ENCODE measurements at places on chromosomes 7 and 10. TPM values are rescaled to one million over a fixed set of nuclear protein-coding genes. Genes with fewer than 3 reads are reported as not detected.

DNA sequence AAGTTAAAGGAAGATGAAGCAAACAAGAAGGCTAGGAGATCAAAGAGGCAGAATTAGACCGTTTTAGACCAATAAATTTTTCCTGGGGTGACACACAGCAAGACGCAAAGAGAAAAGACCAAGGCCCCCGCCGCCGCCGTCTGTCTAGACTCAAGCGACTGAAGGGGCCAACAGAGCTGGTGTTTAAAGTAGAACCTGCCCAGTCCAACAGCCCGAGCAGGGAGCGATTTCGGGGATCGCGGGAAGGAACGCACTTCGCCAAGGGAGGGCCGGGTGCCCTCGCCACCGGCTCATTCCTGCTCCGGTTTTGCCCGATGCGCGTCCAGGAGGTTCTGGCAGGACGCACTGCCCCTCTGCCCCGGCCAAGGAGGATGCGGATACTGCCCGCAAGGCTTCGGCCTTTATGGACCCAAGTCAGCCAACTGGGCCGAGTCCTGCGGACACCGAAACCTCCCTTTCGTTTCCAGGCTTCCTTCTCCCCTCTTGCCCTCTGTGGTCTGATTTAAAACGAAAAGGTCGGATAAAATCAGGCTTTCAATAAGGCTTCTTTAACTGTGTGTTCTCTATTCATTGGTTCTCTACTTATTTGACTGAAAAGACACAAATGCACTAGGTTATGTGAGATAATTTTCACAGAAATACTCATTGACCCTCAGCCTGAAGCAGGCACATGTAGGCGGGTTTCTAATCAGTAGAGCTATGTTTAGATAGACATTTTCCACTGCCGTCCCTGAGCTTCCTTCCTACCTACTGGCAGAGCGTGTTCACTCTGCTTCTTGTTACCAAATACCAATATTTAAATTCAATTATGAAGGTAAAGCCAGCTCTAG is 2.2 kb upstream of the HOXA7 start:
- no peak for DNase-seq
- H3K36me3 ChIP-seq: no peaks in the 10 kb centered on the region
- peaks cover 4% of the 10 kb centered on the region for H3K4me1 ChIP-seq
- peaks cover 4% of the 10 kb centered on the region for H3K27me3 ChIP-seq
- no peak overlapping the region for H3K4me3 ChIP-seq

GRCh38 chr10:24721229-24722106 is 2.2 kb downstream of the ARHGAP21 start:
- DNase-seq: peak; percentile 35
- peaks cover 12% of the 10 kb centered on the region for H3K4me1 ChIP-seq
- H3K27ac ChIP-seq: peak overlapping the region; percentile 78
- H3K4me3 ChIP-seq: peak overlapping the region; percentile 97

DNA sequence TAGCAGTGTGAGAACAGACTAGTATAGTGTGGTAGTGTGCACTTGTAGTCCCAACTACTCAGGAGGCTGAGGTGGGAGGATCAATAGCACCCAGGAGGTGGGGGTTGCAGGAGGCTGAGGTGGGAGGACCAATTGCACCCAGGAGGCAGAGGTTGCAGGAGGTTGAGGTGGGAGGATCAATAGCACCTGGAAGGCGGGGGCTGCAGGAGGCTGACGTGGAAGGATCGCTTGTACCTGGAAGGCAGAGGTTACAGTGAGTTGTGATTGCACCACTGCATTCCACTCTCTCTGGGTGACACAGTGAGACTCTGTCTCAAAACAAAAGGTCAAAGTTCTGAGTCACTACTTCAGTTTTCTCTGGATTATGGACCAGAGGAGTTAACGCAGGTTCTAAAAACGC is 22.6 kb upstream of the DIP2C start:
- no peak overlapping the region for H3K4me3 ChIP-seq
- H3K36me3 ChIP-seq: no peaks in the 10 kb centered on the region
- H3K27ac ChIP-seq: no peak overlapping the region
- H3K4me1 ChIP-seq: no peaks in the 10 kb centered on the region
- H3K27me3 ChIP-seq: peaks cover 7% of the 10 kb centered on the region
- no peak for DNase-seq

DNA sequence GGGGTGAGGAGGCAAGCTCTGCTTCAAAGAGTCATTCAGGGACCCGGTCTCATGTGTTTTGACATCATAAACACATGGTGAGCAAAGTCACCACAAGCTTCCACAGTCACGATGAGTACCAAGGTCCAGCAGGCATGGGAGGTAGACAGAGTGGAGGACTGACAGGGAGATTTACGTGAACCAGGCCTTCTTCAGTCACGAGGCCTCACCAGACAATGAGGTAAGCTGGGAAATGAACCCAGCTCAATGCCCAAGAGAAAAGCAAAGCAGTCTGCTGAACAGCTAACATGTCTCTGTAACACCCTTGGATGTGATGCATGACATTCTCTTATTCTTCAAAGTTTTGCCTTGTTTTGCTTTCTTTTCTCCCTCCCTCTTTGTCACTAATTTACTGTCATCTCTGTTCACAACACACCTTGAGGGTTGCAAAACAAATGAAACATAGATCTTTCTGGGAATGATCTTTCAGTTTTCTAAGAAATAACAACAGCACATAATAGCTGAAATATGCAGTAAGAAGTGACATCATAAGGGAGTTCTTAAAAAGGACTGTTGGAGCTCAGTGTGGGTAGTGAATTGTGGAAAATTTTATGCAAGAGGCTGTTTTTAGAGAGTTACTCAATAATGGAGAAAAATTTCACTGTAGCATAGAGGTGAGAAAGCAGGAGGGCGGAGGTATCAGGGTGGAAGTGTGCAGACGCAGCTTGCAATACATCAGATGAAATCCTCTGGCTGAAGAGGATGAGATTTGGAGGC is 9.0 kb downstream of the PPP1R17 start:
- no peaks in the 10 kb centered on the region for H3K4me1 ChIP-seq
- no peak overlapping the region for H3K4me3 ChIP-seq
- no peak for DNase-seq
- no peaks in the 10 kb centered on the region for H3K27me3 ChIP-seq

- no peak for DNase-seq
- H3K36me3 ChIP-seq: no peaks in the 10 kb centered on the region
- H3K27ac ChIP-seq: no peak overlapping the region
- H3K27me3 ChIP-seq: no peaks in the 10 kb centered on the region
- no peak overlapping the region for H3K4me3 ChIP-seq
- H3K4me1 ChIP-seq: peaks cover 10% of the 10 kb centered on the region
These were observed 49.6 kb upstream of the TOMM7 start for GRCh38 chr7:22872096-22872807.

GRCh38 chr10:128064970-128065580 is 61.1 kb downstream of the MKI67 start:
- H3K4me3 ChIP-seq: no peak overlapping the region
- H3K36me3 ChIP-seq: no peaks in the 10 kb centered on the region
- DNase-seq: no peak
- peak overlapping the region; percentile 27 for H3K27ac ChIP-seq

- DNase-seq: peak; percentile 71
- no peak overlapping the region for H3K27ac ChIP-seq
- H3K36me3 ChIP-seq: no peaks in the 10 kb centered on the region
- H3K4me1 ChIP-seq: no peaks in the 10 kb centered on the region
- no peak overlapping the region for H3K4me3 ChIP-seq
These were observed 18.6 kb upstream of the ADRB1 start for GRCh38 chr10:114024876-114025610.

DNA sequence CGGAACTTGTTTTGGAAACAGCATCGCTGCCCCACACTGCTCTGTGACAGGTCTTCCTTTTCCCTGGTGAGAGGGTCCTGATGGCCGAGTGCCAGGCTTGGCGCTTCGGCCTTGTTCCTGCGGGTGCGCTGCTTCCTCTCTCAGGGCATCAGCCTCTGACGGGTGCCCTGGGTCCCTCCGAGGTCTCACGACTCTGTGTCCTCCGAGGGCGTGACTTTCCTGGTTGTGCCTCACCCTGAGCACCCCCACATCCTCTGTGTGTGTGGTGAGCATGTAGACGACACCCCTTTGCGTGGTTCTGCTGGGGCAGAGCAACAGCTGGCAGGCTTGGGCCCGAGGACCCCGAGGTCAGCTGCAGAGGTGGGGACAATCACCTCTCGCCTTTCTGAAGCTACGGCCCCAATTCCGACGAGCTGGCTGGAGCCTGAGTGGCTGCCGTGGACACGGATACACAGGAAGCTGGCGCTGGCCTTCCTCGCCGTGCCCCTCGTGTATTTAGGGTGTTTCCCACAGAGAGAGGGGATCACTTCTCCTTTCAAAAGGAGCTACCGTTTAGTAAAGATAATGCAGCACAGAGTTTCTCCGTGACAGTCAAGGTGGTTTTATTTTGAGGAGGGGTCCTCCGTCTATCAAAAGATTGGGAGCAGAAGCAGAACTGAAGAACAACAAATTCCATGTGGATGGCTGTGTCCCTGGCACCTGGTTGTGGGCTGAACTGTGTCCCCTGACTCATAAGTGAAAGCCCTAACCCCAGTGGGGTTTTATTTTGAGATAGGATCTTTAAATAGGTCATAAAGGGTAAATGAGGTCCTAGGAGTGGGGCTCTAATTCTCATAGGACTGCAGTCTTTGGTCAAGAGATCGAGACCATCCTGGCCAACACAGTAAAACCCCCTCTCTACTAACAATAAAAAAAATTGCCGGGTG is 36.2 kb upstream of the PITRM1 start:
- no peaks in the 10 kb centered on the region for H3K36me3 ChIP-seq
- no peak overlapping the region for H3K27ac ChIP-seq
- peaks cover 5% of the 10 kb centered on the region for H3K27me3 ChIP-seq
- H3K4me1 ChIP-seq: no peaks in the 10 kb centered on the region
- no peak for DNase-seq

DNA sequence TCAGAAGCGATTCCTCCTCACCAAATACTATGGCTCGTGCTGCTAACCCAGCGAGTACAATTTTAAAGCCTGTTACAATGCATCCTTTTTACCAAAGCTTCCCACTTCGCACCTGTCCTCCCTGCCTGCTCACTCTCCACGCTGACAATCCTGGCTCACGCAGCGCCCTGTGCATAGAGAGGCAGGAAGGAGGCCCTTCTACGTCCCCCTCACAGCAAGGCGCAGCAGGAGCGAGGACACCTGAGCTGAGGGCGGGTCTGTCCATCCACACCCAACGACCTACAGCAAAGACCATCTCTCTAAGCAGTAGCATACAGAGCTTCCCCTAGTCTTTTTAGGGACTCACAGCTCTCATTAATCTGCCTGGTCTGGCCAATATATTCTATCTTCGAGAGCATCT is 46.0 kb downstream of the MKI67 start:
- H3K4me1 ChIP-seq: no peaks in the 10 kb centered on the region
- H3K27ac ChIP-seq: no peak overlapping the region
- DNase-seq: no peak
- H3K4me3 ChIP-seq: no peak overlapping the region

DNA sequence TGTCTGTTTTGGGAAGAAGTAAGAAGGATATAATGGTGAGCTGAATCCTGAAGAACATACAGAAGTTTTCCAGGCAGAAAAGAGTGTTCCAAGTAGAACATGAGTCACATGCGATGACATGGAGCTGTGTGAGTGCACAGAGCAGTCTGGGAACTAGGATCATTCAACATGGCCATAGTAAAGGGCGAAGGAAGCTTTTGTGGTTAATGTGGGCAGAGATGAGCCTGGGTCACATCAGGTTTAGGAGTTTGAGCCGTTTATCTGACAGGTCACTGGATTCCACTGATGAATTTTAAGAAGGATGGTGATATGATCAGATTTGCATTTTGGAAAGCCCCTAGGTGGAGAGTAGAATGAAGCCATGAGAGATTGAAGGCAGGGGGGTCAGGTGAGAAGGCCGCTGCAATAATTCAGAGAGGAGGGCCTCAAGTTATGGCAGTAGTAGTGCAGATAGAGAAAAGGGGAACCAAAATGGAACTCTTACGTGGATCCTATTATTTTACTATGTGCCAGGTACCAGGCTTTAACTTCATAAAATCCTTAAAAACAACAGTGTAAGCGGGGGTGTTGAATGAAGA is 171.3 kb downstream of the RNLS start:
- H3K4me1 ChIP-seq: no peaks in the 10 kb centered on the region
- DNase-seq: no peak
- no peak overlapping the region for H3K4me3 ChIP-seq
- no peaks in the 10 kb centered on the region for H3K36me3 ChIP-seq
- no peak overlapping the region for H3K27ac ChIP-seq

GRCh38 chr7:155769701-155770100 is 42.6 kb downstream of the SHH start:
- no peaks in the 10 kb centered on the region for H3K4me1 ChIP-seq
- no peak overlapping the region for H3K27ac ChIP-seq
- no peak overlapping the region for H3K4me3 ChIP-seq
- no peaks in the 10 kb centered on the region for H3K27me3 ChIP-seq
- peaks cover 18% of the 10 kb centered on the region for H3K36me3 ChIP-seq

- H3K4me1 ChIP-seq: no peaks in the 10 kb centered on the region
- no peak overlapping the region for H3K4me3 ChIP-seq
- no peak overlapping the region for H3K27ac ChIP-seq
- no peaks in the 10 kb centered on the region for H3K36me3 ChIP-seq
- no peaks in the 10 kb centered on the region for H3K27me3 ChIP-seq
- DNase-seq: no peak
These were observed 335.3 kb downstream of the FGFR2 start for GRCh38 chr10:121262774-121263430.

DNA sequence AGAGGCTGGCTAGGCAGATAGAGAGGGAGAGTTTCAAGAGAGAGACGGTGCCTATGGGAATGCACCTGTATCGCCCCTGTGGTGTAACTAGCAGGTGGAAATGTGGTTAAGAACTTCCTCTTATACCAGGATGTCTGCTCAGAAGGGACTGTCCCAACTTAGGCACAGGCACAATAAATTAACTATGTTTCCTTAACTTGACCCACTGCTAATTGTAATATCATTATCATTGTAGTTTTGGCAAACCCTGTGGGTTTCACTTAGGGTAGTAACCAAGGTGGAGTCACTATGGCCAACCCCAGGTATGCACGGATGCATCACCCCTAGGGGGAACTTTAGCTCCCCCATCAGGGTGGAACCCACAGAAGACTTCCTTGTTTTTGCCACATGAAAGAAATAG is 455.7 kb downstream of the DGKB start:
- H3K4me1 ChIP-seq: no peaks in the 10 kb centered on the region
- H3K27ac ChIP-seq: no peak overlapping the region
- no peak overlapping the region for H3K4me3 ChIP-seq
- no peaks in the 10 kb centered on the region for H3K27me3 ChIP-seq
- no peaks in the 10 kb centered on the region for H3K36me3 ChIP-seq

DNA sequence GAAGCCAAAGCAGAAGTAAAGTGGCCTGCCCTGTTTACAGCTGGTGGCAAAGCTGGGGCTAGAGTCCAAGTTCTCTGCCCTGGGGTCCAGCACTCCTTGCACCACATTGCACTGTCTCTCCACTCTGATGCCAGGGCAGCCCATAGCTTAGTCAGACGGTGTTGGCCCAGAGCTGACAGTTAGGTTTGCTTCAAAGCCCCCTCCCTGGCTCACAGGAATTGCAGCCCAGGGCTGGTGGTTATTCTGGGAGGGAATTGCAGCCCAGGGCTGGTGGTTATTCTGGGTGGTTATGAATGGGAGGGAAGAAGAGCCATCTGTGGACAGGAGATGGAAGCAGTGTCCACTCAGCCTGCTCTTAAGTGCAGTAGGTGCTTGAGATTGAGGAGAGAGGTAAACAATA is 88.9 kb downstream of the SCRN1 start:
- no peaks in the 10 kb centered on the region for H3K4me1 ChIP-seq
- no peaks in the 10 kb centered on the region for H3K27me3 ChIP-seq
- no peak for DNase-seq
- H3K4me3 ChIP-seq: no peak overlapping the region
- no peaks in the 10 kb centered on the region for H3K36me3 ChIP-seq

CFAP70 gene
- total RNA-seq: 1.3 TPM

MRLN gene
- not detected for total RNA-seq

MMD2 gene
- not detected for total RNA-seq

ZNF804B gene
- total RNA-seq: not detected

CPA2 gene
- total RNA-seq: under 0.01 TPM

Measured in fibroblast of lung (primary cell).